ENCODE measurements at places on chromosomes 3 and 15.

DNA sequence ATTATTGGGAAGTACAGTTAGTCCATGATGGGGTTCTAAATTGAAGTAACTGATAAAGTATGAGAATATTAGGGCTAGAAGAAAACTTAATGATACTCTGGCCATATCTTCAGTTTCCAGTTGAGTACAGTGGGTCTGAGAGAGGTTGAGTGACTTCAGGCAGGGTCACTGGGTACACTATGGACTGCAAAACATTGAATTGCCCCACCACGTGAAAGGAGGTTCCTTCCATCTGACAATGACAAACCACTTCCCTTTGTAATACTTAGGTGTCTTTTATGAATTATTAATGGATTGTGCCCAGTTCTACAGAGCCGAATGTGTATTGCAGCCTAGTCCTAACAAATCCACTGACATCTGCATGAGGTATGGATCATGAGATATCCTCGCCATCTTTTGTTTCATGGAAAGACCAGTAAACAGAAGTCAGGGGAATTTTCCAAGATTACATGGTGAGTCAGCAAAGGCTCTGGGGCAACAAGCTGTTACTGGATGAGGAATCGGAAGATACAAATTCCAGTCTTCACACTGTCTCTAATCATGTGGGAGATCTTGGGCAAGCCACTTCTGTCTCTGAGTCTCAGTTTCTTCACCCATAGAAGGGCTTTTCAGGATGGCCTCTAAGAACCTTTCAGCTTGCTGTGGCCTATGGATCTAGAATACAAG lies 66.5 kb upstream of the BCL6 start:
- no peak for DNase-seq

GRCh38 chr3:159157275-159157674 lies 355.4 kb downstream of the MFSD1 start:
- no peak for DNase-seq

GRCh38 chr3:59442046-59442445 lies 392.2 kb upstream of the CFAP20DC start:
- no peak for DNase-seq

- no peak for DNase-seq
These were observed 60.6 kb downstream of the MAGI1 start for GRCh38 chr3:65978116-65978515.

GRCh38 chr3:132730891-132731580 lies 8.8 kb upstream of the NPHP3 start:
- DNase-seq = peak; percentile 35

DNA sequence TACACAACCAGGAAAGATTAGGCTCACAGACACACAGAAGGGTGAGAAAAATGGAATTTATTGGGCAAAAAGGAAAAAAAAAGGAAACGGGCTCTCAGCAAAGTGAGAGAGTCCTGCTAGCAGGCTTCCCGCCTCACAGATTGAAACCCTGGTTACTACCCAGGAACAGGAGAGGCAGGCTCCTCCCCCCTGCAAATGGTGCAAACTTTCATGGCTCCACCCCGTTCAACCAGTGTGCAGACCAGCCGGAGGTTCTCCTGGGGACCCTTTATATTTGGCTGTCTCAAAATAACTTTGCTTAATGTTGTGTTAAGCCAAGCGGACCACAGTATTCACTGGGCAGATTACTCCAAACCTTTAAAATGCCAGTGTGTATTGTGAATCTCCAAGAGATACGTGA lies 40.3 kb downstream of the IL1RAP start:
- no peak for DNase-seq

GRCh38 chr15:35271371-35272043 lies 186.4 kb upstream of the NANOGP8 start:
- DNase-seq = no peak

DNA sequence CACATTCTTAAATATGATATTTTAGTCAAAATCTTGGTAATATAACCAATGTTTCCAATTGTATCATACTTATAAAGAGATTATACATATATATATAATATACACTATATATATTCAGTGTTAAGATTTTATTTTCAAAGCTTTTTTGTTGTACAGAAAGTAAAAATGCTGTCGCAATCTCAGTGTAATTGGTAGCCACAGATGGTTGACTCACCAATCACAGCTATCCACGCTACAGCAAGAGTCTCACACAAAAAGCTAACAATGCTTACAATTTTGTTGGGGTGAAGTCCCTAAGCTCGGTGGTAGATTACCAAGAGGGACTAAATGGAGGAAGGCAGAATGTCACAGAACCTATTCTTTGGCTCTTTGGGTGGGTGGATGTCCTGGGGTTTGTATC lies 16.9 kb upstream of the CFAP161 start:
- DNase-seq = no peak

- DNase-seq = no peak
These were observed 32.0 kb downstream of the AP4E1 start for GRCh38 chr15:50940506-50940905.

- peak; percentile 81 for DNase-seq
These were observed 575 bp downstream of the TRPM7 start for GRCh38 chr15:50685976-50686468.

GRCh38 chr3:1963896-1964295 lies 134.8 kb upstream of the CNTN4 start:
- DNase-seq = no peak

GRCh38 chr3:36992806-36993325 lies at the start of gene EPM2AIP1:
EPM2AIP1 (minus strand) TSS chr3:36993131; CDS start chr3:36993077, 54 bp downstream.
- DNase-seq = peak; percentile 100

DNA sequence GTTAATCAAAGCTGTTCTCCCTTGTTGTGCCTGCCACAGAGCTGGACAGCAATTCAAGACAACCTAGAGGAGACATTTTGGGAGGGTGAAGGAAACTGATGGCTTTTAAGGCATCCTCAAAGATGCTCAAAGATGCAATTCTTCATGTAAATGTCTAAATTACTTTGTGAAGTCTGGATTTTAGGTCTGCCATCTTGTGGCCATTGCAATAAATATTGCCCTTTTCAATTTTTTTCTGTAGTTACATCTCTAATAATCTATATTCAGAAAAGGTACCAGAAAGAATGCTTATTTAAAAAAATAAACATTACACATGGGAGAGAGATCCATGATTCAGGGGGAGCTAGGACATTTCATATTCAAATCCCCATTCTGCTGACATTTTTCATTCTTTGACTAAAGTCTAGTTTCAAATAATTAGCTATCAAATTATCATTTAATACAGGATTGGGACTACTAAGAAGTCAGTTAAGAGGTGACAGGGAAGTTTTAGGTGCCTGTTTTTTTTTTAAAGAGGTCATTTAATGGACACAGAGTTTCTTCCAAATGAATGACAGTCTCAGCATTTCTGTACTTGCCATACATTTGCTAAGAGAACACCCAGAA lies 259.8 kb upstream of the WNT5A start:
- no peak for DNase-seq

DNA sequence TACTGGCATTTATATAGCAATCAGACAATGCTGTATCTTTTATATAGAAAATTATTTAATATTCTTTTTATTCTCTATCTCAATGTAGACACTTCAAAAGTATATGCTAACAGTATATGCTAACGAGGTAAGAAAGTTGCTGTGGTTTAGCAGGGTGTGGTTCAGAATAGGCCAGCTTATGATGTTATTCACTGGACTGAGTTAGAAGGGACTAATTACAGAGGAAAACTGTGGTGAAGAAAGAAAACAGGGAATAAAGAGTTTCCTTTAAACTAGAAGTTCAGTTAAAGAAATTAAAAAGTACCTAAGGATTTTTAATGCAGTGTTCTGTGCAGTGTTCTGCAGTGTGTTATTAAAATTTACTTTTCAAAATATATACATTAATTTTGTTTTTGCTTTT lies 59.4 kb downstream of the MYO9A start:
- no peak for DNase-seq

DNA sequence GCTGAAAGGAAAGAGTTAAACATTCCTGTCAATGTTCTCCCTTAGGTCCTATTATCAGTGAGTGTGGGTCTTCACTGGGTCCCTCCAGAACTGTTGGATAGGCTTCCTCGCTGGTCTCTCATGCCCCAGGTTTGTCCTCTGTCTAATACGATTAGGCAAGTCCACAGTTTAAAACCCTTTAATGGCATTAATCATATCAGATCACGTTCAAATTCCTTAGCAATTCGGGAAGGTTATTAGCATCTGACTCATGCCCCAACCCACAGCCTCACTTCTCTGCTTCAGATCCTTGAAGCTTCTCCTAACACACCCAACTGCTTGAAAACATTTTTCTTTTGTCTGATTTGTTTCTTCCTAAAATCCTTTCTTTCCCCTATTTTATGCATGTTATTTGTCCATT lies 224.3 kb upstream of the ATP10A start:
- no peak for DNase-seq

- no peak for DNase-seq
These were observed 48.7 kb upstream of the SKOR1 start for GRCh38 chr15:67776600-67776999.

Data from activated CD4-positive, alpha-beta T cell treated with anti-CD3 and anti-CD28 coated beads, Interleukin-2, Interleukin-6, amounts not matched to agents 100 ng/mL and 50 ng/mL, durations not matched to agents 16 hours and 8 hours (primary cell).